Pons (tissue), 1 donor: ENCODE measurements at places on chromosomes 16 and 17.

GRCh38 chr17:40341808-40342503, 22.6 kb downstream of the GJD3 start:
- DNase-seq = no peak

GRCh38 chr16:89613231-89613953, at the start of gene DPEP1:
Gene DPEP1 (plus strand): TSS chr16:89613642. CDS start chr16:89630411, 16,769 bp downstream.
- no peak for DNase-seq

GRCh38 chr16:64687786-64688185, 434.1 kb downstream of the CDH11 start:
- no peak for DNase-seq

GRCh38 chr16:51317575-51317974, 166.5 kb upstream of the SALL1 start:
- DNase-seq = no peak

DNA sequence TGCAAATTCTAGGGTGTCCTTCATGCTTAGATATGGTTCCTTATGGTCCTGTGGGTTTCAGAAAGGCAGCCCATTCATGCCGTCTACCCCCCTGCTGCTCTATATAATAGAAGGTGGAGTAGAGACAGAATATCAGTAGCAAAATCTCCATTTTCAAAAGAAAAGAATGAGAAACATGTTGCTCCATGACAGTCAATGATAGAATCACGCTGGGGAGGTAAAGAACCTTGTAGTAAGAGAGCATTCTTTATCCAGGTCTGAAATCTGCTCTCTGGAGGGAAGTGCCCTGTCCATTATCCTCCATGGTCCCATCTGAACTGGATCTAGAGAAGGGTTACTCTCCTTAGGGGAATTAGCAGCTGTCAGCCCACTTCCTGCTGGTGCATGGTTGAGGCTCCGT, 272.8 kb downstream of the WWOX start:
- DNase-seq = no peak
